Lower lobe of right lung (tissue), 2 donors: ENCODE measurements at places on chromosomes 4 and X.
A peak's percentile ranks its signal among the peaks of the same experiment; 100 is the strongest.

GRCh38 chr4:122917731-122918130, 4.7 kb downstream of the NUDT6 start:
- no peak for DNase-seq

DNA sequence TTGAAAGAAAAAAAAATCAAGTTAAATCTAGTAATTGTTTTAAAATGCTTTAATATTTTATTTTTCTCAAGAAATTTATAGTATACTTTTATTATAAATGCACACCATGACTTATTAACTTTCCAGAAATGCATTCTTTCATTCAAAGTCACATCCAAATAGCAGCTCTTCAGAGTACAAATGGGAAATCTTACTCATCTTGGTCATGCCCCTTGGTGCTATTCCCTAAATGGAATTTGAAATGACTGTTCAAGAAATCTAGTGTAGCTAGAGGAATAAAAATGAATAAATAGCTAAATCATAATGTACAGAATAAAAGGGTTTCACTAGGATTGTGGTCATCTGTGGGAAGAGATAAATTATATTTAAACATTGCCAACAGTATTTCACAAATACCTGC, 1139.7 kb downstream of the PCDH18 start:
- DNase-seq = no peak

DNA sequence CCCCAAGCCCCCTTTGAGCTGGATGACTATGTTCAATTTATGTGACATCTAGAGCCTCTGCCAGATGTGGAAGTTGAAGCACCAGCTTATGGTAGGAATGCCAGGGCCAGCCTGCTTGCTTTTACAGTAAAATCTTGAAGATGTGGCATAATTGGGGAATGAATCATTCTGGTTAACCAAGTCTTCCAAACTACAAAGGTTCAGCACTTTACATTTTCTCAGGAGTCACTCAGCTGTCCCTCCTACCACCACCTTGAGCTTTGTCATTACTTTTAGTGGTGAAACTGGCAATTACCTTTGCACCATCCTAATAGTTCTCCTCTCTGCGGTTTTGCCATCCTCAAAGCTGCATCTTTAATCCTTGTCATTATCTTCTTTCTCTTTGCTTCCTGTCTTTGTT, 172.2 kb downstream of the HS6ST2 start:
- DNase-seq = no peak

DNA sequence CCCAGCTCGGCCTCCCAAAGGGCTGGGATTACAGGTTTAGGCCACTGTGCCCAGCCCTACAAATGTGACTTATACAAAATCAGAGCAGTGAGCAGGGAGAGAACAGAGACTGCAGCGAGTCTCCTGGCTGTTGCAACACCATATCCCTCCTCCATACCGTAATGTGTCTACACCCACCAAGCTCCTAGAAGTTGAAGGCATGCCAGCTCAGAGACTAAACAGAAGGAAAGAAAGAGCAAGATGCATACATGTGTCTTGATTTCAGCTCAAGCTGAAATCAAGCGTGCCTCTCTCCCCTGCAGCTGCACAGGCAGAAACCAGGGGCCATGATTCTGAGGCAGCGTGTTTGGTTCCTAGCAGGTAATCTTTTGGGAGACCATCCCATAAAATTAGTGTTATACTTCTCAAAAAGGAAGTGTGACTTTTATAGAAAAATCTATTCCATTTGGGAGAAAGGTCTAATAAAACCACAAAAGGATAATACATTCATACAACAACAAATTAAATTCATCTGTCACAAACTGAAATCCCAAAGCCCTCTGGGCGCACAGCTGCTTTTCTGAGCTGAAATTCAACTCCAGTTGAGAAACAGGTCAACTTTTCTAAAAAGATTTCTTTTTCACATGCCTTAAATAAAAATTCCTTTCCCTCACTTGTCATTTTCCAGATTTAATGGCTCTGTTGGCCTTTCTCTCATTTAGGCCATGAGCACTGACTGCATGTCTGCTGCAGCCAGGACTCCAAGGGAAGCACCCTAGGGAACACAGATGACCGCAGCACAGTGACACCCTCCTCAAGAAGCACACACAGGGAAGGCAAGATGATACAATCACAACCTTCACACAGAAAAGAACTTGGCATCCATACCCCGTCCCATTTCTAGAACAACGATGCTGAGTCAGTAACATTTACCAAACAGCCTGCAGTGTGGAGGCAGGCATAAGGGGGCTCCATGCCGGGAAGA, 34.4 kb downstream of the AFAP1 start:
- DNase-seq = no peak

DNA sequence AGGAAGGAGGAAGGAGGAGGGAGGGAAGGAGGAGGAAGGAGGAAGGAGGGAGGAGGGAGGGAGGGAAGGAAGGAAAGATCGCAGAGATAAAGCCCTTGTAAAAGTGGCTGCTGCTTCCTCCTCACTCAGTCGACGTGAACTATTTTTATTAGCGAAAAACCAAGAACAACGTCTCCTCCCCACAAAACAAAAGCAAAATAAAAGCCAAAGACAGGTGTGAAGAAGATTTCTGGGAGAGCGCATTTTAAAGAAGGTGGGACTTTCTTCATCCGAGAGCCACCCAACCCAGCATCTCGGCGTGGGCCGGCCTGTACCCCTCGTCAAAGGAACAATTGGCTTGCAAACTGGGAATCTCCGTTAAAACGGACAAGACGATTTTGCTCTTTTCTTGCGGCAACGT, 40.7 kb upstream of the ASMTL start:
- DNase-seq = no peak

GRCh38 chr4:2802618-2803531, 10.0 kb downstream of the SH3BP2 start:
- DNase-seq = peak; percentile 41

DNA sequence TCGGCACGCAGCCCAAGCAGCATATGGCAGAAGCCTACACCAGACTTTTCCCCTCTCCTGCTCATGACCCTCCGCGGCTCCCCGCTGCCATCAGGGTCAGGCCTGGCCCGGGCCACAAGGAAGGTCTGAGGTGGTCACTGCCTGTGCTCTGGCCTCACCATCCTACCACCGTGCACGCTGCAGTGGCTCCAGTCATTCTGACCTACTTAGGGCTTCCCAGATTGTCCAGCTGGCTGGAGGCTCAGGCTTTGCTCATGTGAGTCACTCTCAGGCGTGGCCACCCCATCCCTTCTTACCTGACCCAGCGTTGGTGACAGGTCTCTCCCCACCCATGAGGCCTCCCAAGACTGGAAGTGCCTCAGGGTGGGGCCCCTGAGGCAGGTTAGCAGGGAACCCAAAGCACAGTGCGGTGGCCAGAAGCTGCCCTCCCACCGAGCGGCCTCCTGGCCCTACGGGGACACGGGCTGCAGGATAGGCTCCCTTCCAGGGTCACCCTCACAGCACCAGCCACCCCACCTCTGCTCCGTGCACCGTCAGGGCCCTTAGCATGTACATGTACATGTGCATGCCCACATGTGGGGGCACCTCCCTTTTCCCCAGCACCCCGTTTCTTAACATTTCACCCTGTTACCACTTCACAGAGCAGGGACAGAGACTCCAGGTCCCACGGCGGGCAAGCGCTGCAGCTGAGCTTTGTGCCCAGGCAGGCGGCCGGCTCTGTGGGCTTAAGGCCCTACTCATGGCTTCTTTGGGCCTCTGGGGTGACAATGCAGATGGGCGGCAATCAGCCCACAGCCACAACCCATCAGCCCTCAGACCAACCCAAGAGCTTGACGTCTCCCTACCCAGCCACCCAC, 2.2 kb downstream of the TREX2 start:
- DNase-seq = no peak

DNA sequence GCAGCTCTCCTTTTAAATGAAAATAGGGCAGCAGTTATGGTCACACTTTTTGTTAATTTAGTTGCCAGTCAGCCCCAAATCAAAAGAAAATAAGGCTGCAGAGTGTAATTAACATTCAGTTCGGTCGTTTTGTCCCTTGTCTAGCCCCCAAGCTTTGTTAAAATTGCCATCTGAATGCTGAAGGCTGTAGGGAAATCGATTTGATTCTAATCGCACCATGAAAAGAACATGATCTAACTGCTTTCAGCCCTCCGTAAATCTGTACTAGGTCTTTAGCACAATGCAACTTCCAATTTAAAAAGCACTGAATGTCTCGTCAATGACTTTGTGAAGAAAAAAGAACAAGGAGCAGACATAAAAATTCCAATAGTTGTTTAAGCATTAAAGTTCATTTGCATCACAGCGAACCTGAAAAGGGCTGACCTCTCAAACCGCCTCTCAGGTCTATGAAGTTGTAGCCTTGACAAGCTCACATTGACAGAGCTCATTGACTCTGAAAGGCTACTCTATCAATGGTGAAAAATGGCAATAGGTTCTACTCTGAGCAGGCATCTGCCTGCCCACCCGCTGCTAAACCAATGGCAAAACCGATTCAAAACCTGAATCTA, 48.9 kb downstream of the CHIC2 start:
- no peak for DNase-seq

DNA sequence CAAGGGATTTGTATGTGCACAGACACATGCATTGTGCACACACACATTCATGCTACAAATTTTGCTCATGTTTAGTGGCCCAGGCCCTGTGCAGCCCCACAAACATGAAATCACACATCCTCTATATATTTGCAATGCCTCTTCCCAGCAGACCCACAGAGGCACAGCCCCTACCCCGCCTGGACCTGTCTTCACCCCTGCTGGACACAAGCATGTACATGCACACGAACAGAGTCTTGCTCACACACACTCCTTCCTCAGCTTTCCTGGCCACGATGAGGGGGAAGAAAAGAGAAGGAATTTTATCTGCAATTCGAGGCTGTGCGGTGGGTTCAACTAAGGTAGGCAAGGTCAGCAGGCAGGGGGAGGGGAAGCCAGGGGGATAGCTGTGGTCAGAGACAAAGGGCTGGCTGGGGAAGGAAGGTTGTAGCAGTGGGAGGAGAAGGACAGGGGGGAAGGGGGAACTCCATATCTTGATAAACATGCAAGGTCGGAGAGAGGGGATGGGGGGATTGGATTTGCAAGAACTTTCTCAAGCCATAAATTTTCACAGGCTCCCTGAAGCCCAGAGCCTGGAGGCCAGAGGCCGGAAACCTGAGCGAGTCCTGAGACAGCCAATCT, 156.4 kb downstream of the EFNB1 start:
- no peak for DNase-seq
